ENCODE measurements at places on chromosomes 2 and 18.

- peak; percentile 2 for DNase-seq
Observed at GRCh38 chr2:36387258-36387916, 31.8 kb downstream of the CRIM1 start.

DNA sequence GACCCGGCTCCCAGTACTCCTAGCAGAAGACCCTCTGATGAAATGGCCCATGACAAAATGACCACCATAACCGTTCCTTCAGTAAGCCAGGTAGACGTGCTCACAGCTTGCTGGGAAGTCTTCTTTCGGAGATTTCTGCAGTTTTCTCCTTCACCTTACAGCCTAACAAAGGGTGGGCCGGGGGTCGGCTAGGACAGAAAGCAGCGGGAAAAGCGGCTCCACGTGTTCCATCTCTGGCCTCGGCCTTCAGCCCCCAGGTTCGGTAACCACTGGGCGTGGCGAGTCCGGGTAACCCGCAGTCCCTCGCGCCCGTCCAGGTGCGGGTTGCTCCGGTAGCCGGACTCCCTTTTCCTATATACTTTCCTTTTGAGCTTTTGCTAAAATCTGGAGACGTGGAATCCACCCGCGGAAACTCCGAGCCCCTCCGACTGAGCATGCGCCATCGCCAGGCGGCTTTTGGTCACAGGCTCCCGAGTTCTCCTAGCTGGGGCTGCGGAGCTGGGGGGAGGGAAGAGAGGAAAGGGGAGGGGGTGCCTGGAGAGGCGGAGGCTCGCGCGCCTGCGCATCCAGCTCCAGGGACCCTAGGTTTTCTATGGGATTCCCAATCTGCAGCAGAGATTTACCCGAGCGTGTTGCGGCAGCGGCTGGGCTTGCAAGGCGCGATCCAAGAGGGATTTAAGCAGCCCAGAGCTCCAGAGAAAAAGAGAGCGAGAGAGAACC lies at the start of gene VSNL1:
Gene VSNL1, plus strand, starts transcription at position 604 of the 720 bp plus-strand sequence. CDS start 51,379 bp downstream, outside the sequence.
- DNase-seq, result no peak

DNA sequence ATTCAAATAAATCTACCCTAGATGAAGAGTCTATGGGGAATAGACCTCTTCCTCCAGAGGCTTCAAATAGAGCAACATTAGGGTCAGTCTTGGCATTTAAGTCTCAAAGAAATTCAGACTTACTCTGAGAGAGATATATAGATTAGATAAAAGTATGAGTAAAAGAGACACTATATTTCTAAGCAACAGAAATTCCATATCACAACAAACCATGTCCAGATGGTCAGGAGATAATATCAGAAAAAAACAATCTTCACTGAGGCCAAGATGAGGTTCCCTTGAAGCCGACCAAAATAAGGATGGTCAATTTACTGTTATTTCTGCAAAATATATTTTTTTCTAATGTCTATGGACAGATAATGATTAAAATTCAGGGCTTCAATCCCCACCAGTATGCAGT lies 89.1 kb upstream of the NOSTRIN start:
- no peak for DNase-seq

GRCh38 chr18:57797209-57797651 lies 5.9 kb downstream of the ATP8B1 start:
- DNase-seq, result no peak

DNA sequence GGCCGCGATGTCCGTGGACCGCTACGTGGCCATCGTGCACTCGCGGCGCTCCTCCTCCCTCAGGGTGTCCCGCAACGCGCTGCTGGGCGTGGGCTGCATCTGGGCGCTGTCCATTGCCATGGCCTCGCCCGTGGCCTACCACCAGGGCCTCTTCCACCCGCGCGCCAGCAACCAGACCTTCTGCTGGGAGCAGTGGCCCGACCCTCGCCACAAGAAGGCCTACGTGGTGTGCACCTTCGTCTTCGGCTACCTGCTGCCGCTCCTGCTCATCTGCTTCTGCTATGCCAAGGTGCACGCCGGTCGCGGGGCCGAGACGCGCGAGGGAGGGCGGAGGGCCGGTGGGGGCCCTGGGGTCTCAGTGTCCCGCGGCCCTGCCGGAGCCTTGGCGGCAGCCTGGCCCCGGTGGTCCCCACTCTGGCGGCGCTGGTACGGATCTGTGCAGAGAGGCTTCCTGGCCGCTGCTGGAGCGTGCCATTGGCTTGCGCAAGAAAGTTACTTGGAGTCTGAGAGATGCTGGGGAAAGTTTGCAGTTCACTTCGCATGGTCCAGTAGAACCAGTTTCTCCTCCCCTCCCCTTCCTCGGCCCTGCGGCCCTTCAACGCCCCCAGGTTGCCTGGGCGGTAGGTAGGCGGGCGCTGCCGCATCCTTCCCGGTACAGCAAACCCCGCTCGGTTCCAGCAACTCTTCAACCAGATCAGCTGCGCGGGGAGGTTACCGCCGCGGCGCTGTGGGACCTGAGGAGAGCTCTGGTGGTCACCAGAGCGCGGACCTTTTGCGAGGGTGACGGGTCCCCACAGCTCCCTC lies 1.5 kb downstream of the GALR1 start:
- DNase-seq, result no peak

DNA sequence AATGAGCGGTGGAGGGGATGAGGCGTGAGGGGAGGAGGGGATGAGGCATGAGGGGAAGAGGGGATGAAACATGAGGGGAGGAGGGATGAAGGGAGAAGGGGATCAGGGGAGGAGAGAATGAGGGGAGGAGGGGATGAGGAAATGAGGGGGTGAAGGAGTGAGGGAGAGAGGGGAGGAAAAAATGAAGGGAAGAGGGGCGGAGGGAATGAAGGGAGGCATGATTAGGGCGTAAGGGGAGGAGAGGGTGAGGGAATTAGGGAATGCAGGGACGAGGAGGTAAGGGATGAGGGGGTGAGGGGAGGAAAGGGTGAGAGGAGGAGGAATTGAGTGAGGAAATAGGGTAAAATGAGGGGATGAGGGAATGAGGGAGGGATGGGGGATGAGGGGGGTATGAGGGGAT lies 40.5 kb downstream of the AQP12A start:
- DNase-seq, result no peak

DNA sequence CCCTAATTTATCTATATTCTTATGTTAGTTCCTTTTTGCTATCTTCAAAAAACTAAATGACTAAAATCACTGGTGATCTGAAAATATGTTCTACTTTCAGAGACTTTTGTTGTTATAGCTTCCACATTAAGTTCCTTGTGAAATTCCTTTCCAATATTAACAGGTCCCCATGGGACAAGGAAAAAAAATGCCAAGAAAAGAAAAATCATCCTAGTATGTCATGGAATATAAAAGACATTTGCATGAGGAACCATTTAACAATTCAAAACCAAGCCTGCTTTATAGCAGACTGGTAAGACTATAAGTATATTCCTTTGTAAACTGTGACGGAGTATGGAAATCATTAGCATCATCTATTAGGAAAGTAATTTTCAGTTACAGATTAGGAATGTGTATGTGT lies 48.1 kb downstream of the COBLL1 start:
- DNase-seq, result no peak

- DNase-seq, result no peak
Observed at GRCh38 chr2:10526281-10527000, 78.3 kb upstream of the ODC1 start.

GRCh38 chr18:60693426-60693825 lies 320.9 kb upstream of the MC4R start:
- DNase-seq, result no peak

DNA sequence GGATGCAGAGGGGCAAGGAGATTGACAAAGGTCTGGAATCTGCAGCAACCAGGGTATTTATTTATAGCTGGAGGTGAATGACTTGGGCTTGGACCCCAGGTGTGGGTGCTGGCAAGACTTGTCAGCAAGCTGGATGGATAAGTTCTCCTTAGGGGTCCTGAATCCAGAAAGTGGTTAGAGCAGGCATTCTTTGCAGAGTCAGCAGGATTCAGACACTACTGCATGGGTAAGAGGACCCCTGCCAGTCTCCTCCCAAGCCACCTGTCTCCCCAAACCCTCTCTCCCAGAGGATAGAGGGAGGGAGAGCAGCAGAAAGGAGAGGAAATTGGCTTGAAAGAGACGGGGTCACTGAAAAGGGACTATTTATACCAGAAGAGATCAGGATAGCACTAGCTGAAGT lies 89.5 kb downstream of the VAPA start:
- DNase-seq, result no peak

- DNase-seq, result no peak
Observed at GRCh38 chr18:55343396-55344073, 244.5 kb downstream of the TCF4 start.

GRCh38 chr2:39118786-39119499 lies 1.9 kb downstream of the SOS1 start:
- no peak for DNase-seq

GRCh38 chr2:242038166-242038927 lies 168.8 kb downstream of the RTP5 start:
- no peak for DNase-seq

- DNase-seq, result no peak
Observed at GRCh38 chr2:20470211-20470610, 23.3 kb downstream of the RHOB start.

GRCh38 chr2:152036611-152037469 lies 62.0 kb downstream of the CACNB4 start:
- DNase-seq, result peak; percentile 54

DNA sequence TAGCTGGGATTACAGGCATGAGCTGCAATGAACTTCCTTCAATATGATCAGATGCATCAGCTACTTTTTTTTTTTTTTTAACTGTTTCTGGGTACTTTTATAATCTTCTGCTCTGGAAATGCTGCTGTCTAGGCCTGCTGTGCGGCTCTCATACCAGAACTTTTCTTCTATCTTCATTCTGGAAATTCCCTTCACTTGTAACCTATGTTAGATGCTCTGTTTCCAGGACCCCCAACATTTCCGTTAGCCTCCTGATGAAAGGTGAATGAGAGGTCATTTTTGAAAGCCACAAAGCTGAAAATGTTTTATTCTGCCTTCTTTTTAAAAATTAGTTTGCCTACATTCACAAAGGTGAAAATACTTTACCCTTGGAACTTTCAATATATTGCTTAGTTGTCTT lies 8.6 kb downstream of the AGFG1 start:
- DNase-seq, result no peak

DNA sequence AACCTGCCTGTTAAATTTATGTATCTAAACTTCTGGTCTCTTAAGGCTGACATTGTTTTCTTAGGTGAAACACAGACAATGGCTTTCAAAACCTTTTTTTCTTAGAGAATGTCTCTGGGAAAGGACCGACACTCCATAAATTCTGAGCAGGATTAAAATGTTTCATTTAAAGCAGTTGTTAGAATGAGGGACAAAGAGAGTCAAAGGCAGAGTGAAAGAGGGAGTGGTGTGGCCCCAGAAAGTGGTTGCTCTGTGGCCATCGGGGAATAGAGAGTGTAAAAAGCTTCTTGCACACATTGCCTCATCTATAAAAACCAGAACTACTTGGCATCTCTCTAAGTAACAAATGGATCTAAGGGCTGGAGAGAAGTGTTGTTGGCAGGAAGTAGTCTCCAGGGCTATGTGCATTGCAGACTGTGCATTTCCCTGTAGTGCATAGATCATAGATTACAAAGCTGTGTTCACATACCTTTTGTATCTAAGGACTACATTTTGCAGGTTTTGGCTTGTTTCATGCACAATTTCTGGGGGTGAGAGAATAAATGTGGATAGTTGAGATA lies 3.6 kb downstream of the RPRM start:
- DNase-seq, result no peak

- DNase-seq, result no peak
Observed at GRCh38 chr2:46574457-46575355, 95.3 kb downstream of the TMEM247 start.

DNA sequence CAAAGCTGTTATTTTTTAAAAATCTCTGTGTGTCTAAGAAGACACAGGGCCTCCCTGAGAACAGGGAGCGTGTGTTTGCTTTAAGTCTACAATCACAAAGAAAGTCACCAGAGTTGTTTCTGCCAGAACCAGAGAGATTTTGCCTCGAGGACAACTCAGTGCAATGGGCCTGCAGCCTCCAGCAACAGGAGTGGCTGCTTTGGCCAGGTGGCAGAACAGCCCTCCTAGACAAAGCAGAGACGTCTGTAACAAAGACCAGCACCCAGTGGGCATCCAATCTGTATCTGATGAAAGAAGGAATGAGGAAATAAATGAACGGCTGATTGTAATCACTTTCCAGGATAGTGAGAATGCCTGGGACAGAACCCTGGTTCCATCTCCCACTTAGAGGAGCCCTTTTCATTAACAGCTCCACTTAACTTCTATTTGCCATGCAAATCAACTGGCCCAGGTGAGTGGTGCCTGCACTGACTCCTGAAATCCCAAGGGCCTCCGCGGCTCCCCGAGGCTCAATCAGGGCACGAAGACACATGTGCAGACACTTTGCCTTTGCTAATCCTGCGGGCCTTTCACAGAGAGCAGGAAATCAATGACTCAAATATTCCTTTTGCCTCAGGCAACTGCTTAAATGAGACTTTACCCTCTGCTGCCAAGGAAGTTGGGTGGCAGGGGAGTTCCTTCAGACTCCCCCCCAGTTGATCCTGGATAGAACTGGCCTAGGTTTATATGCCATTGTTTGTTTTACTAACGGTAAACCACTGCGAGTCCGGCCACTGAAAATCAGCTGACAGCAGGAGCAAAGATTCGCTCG lies 146.5 kb downstream of the CABLES1 start:
- no peak for DNase-seq

- DNase-seq, result no peak
Observed at GRCh38 chr18:49725809-49726674, 87.3 kb downstream of the ACAA2 start.

DNA sequence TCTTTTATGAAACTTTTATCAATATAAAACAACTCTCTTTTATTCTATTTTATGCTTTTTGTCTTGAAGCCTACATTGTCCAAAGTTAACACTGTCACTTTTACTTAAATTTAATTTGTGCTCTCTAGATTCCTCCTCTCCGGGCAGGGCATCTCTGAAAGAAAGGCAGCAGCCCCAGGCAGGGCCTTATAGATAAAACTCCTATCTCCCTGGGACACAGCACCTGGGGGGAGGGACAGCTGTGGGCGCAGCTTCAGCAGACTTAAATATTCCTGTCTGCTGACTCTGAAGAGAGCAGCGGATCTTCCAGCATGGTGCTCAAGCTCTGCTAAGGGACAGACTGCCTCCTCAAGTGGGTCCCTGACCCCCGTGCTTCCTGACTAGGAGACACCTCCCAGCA lies 447.7 kb upstream of the FANCL start:
- no peak for DNase-seq

DNA sequence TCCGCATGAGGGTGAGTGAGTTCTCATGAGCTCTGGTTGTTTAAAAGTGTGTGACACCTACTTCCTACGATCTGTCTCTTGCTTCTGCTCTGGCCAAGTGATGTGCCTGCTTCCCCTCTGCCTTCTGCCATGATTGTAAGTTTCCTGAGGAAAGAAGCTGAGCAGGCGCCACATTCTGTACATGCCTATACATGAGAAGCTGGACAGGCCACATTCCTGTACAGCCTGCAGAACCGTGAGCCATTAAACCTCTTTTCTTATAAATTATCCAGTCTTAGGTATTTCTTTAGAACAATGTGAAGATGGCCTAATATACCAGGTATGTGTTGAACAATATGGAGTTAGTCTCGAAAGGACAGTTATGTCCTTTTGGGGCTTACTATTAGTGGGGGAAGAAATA lies 281.0 kb downstream of the ALK start:
- DNase-seq, result no peak

DNA sequence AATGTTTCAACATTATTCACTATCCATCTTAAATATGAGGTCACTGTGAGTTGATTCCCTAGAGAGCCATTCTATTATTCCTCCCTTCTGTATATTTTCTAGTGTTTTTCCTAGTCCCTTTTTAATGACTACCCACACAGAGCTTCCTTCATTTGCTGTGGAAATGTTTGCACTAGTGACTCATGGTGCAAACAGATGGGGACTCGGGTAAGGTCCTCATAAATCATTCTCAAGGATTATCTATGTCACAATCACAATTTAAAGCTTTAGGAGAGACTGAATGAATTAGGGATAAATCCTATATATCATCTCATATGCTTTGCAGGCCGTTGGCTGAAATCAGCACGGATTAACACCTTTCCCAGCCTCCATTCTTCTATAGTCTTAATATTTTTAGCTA lies 159.6 kb downstream of the DCC start:
- no peak for DNase-seq

Measured in CD4-positive, alpha-beta T cell treated with Interleukin-2 at 100 ng/mL for 4 hours (primary cell).